ENCODE measurements at places on chromosomes 1 and 21.

DNA sequence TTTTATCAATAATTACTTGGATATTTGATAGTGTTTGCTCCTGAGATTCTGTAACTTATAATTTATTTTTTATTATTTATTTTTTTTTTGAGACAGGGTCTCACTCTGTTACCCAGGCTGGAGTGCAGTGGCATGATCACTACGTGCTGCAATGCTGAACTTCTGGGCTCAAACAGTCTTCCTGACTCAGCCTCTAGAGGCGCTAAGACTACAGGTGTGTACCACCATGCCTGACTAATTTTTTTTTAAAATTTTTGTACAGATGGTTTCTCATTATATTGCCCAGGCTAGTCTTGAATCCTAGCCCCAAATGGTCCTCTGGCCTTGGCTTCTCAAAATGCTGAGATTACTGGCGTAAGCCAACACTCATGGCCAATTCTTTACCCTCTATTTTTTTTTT, 845.5 kb upstream of the ADGRL4 start:
- DNase-seq = no peak

GRCh38 chr1:174036798-174037197, 14.6 kb upstream of the RC3H1 start:
- DNase-seq = no peak

- DNase-seq = no peak
These were observed 255.8 kb upstream of the CACYBP start for GRCh38 chr1:174743654-174744561.

DNA sequence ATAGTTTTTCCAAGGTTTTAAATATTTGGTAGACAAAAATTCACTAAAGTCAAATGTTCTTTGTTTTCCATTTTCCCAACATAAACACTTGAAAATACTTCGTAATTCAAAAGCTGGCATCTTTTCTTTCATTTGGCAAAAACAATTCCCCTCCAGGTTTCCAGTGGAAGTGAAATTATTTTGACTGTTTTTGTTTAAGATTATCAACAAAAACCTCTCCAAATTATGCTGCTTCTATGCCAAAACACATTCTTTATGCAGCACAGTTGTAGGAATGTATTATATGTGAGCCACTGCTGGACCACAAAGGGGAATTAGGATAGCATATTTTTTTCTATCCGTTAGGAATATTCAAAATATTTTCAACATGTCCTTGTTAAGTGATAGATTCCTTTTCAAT, 44.1 kb downstream of the SLC5A9 start:
- DNase-seq = no peak

DNA sequence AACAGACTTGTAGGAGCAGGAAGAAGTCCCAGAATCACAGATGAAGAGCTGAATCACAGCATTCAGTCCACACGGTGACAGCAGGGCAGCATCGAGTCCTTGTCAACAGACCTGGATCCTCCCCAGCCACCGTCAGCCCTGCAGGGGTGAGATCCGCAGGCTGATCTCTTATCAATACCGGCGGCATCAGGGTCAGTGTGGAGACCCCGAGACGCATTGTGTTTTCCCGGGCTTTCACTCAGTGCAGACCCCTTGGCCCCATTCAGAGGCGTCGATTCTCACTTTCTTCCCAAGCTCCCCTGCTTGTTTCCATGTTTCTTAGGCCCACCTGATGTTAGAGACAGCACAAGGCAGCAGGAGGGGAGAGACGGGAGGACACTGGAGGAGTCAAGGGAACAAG, 609.6 kb downstream of the PTPRU start:
- no peak for DNase-seq

DNA sequence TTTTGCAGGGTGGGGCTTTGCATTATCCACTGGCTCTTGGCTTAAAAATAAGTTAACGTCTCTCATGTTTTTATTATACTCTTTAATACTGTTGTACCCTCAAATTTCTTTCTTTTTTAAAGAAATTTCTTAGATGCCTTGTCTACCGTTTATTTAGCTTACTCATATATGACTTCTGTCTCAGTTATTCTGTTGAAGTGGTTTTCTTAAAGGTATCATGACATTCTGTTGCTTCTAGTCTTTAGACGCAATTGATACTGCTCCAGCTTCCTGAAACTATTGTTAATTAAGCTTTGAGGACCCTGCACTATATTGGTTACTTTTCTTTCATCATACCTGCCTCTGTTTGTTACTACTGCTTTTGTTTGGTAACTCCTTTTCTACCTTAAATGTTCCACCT, 11.7 kb downstream of the PKN2 start:
- no peak for DNase-seq

DNA sequence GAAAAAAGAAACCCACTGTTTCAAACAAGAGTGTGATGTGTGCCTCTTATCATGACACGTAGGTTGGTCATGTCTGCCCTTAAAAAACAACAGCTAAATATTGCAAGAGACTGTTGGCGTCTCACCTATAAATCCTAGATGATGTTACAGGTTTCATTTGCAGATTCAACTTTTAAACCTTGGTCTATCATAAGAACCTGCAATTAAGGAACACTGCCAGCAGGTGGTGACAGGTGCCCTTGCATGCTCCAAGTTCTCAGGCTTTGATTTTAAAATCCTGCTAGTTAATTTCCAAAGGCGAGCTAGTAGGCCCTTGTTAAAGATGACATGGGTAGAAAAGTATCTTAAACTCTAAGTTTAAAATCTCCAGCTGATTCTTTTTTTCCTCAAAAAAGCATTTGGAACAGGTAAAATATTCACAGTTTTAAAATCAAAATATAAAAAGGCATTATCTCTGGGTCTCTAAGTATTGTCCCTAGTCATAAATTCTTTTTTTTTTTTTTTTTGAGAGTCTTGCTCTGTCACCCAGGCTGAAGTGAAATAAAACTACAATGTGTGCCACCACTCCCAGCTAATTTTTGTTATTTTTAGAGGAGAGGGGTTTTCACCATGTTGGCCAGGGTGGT, 39.1 kb downstream of the CLSTN1 start:
- DNase-seq = no peak

GRCh38 chr1:111354584-111354983, 63.9 kb downstream of the CHIA start:
- DNase-seq = no peak
